ENCODE measurements at places on chromosomes 3 and 15. TPM values are rescaled to one million over a fixed set of nuclear protein-coding genes. Genes with fewer than 3 reads are reported as not detected.

Gene COL7A1
- 28.6 TPM for total RNA-seq

DNA sequence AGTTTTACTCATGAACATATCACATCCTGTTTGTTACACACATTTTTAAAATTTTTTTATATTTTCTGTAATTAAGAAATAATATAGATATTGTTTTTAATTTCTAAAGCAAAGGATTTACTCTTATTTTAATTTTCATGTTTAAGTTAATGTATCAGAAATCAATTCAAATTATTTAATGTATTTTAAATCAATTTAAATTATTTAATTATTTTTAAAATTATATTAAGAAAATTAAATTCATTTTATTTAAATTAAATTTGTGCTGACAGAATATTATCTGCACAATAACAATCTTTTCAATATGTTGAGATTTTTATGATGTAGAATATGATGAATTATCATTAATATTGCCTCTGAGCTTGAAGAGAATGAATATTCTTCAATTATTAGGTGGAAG lies 681.2 kb upstream of the ALCAM start:
- DNase-seq, result no peak

DNA sequence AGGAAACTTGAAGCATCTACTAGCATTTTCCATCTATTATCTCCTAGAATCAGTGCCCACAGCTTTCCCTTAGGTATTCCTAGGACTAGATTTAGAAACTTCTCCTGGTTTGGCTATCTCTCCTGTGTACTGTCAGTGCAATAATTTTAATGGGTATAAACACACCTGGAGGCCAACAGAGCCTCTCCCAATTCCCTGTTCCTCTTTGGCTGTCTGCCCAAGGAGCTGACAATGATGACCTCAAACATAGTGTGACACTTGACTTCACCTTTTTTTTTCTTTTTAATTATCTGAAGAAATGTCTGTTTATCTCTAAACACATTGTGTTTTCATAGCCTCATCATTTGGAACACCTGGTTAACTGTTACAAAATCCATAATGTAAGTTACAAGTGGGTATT lies 754.5 kb upstream of the ALCAM start:
- DNase-seq, result no peak

DNA sequence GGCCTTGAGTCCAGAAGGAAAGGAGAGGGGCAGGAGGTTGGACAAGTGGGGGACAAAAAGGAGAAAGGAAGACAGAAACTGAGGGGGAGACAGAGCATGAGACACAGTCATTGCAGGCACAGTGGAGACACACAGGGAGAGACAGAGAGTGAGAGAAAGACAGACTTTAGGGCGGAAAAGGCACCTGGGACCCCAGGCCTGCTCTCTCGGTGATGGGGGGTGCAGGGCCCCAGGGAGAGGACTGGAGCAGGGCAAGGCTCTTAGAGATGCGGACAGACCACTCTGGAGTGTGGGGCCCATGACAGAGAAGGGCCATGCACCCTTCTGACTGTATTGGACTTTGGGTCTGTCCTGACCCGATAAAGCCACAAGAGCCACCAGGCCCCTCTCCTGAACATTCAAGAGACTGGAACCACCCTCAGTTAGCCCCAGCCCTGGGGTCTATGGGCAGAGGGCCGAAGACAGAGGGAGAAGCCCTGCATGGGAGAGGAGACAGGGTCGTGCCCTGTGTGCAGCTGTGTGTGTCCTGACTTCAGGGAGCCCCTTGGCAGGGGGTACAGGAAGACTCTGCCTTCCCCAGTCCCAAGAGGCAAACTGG lies 12.5 kb downstream of the PLCD1 start:
- DNase-seq, result no peak

- DNase-seq, result peak; percentile 45
Measured at GRCh38 chr15:94412979-94413746, 181.8 kb downstream of the MCTP2 start.

DNA sequence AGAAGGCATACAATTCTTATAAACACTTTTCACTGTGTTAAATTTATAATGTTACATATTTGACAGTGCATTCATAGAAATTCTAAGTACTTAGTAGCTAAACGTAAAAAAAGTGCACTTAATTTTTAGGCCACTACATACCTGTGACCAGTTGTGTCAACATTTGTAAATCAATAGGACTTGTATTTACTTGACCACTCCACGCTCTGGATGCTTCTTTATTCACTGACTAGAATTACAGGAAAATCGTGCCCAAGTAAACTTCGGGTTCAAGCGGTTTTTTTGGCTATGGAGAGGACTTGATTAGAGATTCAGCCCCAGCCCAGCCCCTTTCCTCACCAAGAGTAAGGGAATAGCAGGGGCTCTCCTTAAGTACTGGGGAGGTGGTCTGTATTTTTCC lies 21.8 kb downstream of the WDR53 start:
- DNase-seq, result no peak

Gene GOLGA8S
- 0.39 TPM for total RNA-seq

DNA sequence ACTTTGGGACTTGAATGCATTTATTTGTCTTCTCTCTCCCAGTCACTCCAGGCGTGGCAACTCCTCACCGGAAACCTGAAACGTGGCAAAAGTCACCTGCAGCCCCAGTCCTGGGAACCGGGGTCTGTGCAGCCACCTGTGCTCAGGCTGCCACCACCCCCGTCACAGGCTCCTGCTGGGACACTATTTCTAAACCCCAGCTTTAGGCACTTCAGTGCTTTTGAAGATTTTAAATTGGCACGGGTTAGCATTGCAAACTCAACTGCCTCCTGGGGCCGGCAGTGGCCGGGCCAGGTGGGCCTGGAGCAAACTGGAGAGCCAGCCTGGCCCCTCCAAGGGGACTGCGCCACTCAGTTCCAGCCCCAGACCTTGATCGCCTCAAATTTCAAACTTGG lies 146.7 kb upstream of the IQSEC1 start:
- DNase-seq, result no peak

Gene SLC49A4
- total RNA-seq, result 23.0 TPM

DNA sequence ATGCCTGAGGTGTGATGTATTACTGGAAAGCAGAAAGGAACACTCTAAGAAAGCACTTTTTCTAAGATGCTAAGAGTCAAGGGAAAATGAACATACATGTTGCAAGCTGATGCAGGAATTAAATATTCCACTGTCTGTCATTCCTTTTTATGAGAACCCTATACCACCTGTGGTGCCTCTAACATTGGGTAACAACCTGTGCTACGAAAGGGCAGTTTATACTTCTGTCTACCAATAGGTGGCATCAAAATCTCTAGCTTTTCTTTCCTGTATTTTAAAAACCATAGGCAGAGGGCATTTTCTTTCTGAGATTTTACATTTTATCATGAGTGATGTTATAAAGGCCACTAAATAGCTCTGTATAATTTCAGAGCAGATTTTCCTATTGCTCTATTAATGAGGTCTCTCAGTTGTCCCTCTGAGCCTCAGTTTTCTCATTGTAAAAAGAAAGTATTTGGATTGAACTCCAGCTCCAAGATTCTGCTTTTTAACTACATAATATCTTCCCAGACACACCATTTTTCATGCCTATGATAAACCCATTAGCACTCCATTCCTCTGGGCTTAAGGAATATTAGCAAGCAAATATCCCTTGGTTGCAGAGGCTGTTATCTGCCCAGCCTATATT lies 3.5 kb upstream of the CPNE4 start:
- DNase-seq, result no peak

Data from spinal cord (tissue), 10 donors.